Colonic mucosa (tissue), 4 donors: ENCODE measurements at places on chromosomes 2 and 18. TPM values are rescaled to one million over a fixed set of nuclear protein-coding genes. Genes with fewer than 3 reads are reported as not detected.

Gene FLACC1
- 2.1 TPM for total RNA-seq

Gene CRYGC
- not detected for total RNA-seq

Gene KYNU
- total RNA-seq = 0.64 TPM

Gene POMC
- 0.53 TPM for total RNA-seq

Gene TTN
- total RNA-seq = 0.99 TPM
